ENCODE measurements at places on chromosomes 16 and 17.
A peak's percentile ranks its signal among the peaks of the same experiment; 100 is the strongest.

- H3K27ac ChIP-seq = no peak overlapping the region
- no peak for DNase-seq
- no peaks in the 10 kb centered on the region for H3K36me3 ChIP-seq
- no peaks in the 10 kb centered on the region for H3K4me1 ChIP-seq
- no peaks in the 10 kb centered on the region for H3K27me3 ChIP-seq
These were observed 9.5 kb downstream of the UTS2R start for GRCh38 chr17:82380860-82381702.

DNA sequence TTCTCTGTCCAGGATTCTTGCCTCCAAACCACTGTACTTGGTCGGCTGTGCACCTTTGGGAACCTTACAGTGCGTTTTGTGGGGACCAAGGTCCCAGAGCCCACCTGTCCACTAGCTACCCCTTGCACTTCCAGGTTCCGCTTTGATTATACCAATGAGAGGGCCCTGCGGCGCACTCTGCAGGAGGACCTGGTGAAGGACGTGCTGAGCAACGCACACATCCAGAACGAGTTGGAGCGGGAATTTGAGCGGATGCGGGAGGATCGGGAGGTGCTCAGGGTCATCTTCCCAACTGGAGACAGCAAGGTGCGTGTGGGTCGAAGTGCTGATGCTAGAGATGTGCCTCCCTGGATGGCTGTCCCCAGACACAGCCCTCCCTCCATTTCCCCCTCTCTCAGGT, 18.8 kb downstream of the POLR2A start:
- H3K4me3 ChIP-seq = no peak overlapping the region
- H3K4me1 ChIP-seq = no peaks in the 10 kb centered on the region
- no peak overlapping the region for H3K27ac ChIP-seq
- H3K36me3 ChIP-seq = peaks cover 68% of the 10 kb centered on the region
- no peaks in the 10 kb centered on the region for H3K27me3 ChIP-seq

GRCh38 chr17:1787301-1787902, 25.5 kb downstream of the SERPINF1 start:
- H3K27me3 ChIP-seq = no peaks in the 10 kb centered on the region
- H3K27ac ChIP-seq = no peak overlapping the region
- no peaks in the 10 kb centered on the region for H3K4me1 ChIP-seq
- peaks cover 15% of the 10 kb centered on the region for H3K36me3 ChIP-seq
- H3K4me3 ChIP-seq = no peak overlapping the region

GRCh38 chr17:691423-691822, 23.2 kb downstream of the VPS53 start:
- no peaks in the 10 kb centered on the region for H3K4me1 ChIP-seq
- H3K27ac ChIP-seq = no peak overlapping the region
- H3K4me3 ChIP-seq = no peak overlapping the region
- peaks cover 37% of the 10 kb centered on the region for H3K36me3 ChIP-seq

- no peaks in the 10 kb centered on the region for H3K27me3 ChIP-seq
- peaks cover 5% of the 10 kb centered on the region for H3K4me1 ChIP-seq
- H3K4me3 ChIP-seq = no peak overlapping the region
- peaks cover 36% of the 10 kb centered on the region for H3K36me3 ChIP-seq
- H3K27ac ChIP-seq = no peak overlapping the region
These were observed 34.2 kb downstream of the KLHDC4 start for GRCh38 chr16:87731607-87732006.

- H3K4me3 ChIP-seq = no peak overlapping the region
- H3K27ac ChIP-seq = no peak overlapping the region
- no peaks in the 10 kb centered on the region for H3K27me3 ChIP-seq
- DNase-seq = no peak
- no peaks in the 10 kb centered on the region for H3K36me3 ChIP-seq
These were observed 429.4 kb upstream of the GOT2 start for GRCh38 chr16:59163371-59164055.

- no peaks in the 10 kb centered on the region for H3K27me3 ChIP-seq
- no peak overlapping the region for H3K27ac ChIP-seq
- no peak overlapping the region for H3K4me3 ChIP-seq
- no peak for DNase-seq
- peaks cover 24% of the 10 kb centered on the region for H3K4me1 ChIP-seq
These were observed 5.9 kb downstream of the RNF222 start for GRCh38 chr17:8391711-8392110.

GRCh38 chr17:48054238-48055185, 6.4 kb downstream of the NFE2L1 start:
- no peak overlapping the region for H3K4me3 ChIP-seq
- no peak for DNase-seq
- peaks cover 35% of the 10 kb centered on the region for H3K4me1 ChIP-seq
- peaks cover 61% of the 10 kb centered on the region for H3K36me3 ChIP-seq
- H3K27ac ChIP-seq = peak overlapping the region; percentile 35
- H3K27me3 ChIP-seq = no peaks in the 10 kb centered on the region

- no peak overlapping the region for H3K27ac ChIP-seq
- H3K36me3 ChIP-seq = peaks cover 46% of the 10 kb centered on the region
- H3K4me3 ChIP-seq = no peak overlapping the region
- no peaks in the 10 kb centered on the region for H3K27me3 ChIP-seq
- DNase-seq = no peak
These were observed 43.0 kb downstream of the SNX11 start for GRCh38 chr17:48150597-48151001.

- H3K4me1 ChIP-seq = no peaks in the 10 kb centered on the region
- no peaks in the 10 kb centered on the region for H3K36me3 ChIP-seq
- no peak for DNase-seq
- no peak overlapping the region for H3K27ac ChIP-seq
- H3K4me3 ChIP-seq = no peak overlapping the region
These were observed 59.3 kb upstream of the MRTFB start for GRCh38 chr16:14011846-14012245.

DNA sequence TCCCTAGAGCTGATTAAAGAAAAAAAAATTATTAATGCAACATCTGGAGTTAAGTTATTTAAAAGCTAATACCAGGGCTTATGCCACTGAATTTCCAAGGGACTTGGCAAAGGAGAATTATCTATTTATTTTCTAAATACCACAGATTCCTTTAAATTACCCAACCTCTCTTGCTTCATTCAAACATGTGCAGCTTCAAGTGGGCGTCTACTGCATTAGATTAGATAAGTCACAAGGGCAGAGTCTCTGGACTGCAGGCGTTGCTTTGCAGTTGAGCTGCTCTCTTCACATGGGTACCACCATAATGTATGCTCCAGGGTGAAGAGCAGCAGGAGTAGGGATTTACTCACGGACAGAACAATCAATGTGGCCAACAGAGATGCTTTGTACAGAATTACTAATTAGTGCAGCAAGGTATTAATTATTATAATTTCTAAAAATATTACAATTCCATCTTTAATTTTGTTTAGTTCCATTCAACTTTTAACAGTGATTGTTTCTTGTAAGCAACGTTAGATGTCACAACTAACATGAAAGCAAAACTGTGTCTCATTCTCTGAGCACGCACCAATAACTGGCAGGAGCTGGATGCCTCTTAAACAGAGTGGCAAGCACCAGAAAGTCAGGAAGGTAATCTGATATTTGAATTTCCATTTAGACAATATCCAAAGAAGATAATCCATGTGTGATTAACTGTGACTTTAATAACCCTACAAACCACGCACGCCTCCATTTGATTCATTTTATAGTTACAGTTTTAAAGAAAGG, 214.2 kb downstream of the STX8 start:
- no peaks in the 10 kb centered on the region for H3K36me3 ChIP-seq
- H3K27ac ChIP-seq = no peak overlapping the region
- DNase-seq = no peak
- no peaks in the 10 kb centered on the region for H3K27me3 ChIP-seq
- no peaks in the 10 kb centered on the region for H3K4me1 ChIP-seq

DNA sequence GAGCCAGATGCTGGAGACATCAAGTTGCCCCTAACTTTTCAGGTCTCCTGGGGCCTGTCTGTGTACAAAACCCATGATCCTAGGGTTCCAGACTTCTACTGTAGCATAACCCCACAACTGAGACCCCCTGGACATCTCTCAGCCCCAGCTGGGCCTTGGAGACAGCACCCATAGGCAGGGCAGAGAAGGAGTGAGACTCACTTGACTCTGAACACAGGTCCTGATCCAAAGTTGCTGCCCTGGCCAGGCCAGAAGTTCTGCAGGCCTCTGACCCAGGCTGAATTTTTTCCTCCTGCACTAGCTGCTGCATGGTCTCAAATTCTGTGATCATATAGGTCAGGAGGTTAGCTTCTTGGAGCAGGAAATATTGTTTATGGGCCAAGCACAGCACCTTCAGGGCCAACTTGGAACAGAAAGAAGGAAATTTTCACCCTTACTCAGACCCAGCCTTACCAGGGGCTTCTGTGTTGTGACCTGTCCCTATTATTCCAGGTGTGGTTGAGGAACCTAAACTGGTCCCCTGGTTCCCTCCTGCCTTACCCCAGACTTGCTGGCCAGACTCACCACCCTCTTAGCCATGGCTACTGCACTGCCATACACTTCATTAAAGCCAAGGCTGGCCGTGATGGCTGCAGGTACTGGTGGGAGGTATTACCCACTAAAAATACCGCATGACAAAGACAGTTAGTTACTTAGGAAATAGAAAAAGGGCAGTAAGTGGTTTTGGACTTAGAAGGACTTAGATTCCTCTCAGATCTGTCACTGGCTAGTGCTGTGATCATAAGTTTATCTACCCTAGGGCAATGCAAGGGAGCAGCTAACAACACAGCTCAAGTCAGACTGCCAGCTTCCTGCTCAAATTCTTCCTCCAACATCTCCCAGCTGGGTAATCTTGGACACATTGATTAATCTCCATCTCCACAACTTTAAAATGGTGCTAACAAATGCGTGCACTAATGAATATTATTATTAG, 2180.1 kb downstream of the TP53TG3F start:
- no peak overlapping the region for H3K4me3 ChIP-seq
- H3K36me3 ChIP-seq = no peaks in the 10 kb centered on the region
- H3K4me1 ChIP-seq = no peaks in the 10 kb centered on the region
- H3K27me3 ChIP-seq = no peaks in the 10 kb centered on the region

DNA sequence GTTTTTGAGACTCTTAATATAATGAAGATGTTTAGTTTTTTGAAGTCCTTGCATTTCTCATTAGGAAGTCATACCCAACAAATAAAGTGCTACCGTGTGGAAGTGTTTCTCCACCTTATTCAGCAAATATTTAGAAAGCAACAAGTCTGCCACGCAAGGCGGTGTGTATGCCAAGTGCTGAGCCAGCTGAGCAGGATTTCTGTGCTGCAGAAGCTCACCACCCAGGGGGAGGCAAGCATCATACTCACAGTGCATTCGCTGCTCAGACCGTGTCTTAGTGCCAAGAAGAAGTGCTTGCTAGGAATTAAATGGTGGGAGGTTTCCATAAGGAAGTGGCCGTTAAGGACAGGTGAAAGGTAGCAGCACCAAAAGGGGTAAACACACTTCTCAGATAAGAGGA, 111.2 kb downstream of the ARHGAP44 start:
- H3K4me1 ChIP-seq = no peaks in the 10 kb centered on the region
- H3K27me3 ChIP-seq = no peaks in the 10 kb centered on the region
- H3K4me3 ChIP-seq = no peak overlapping the region
- DNase-seq = no peak
- H3K27ac ChIP-seq = no peak overlapping the region

DNA sequence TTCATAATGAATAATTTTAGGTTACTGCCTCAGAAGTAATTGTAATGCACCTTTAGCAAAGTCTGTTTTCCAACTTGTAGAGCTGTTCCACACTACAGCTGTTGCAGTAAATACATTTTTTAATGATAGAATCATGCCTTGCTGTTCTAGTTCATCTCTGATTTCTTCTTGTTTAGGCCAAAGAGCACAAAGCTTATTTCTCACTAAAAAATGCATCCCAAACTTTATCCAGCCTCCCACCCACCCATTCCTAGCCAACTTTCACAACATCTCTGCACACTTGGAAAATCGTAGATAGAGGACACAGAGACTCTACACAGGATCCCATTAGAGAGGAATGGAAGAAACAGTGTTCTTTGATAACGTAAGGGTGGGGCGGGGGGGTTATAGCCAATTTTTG, 252.2 kb upstream of the DYNLRB2 start:
- no peak for DNase-seq
- no peaks in the 10 kb centered on the region for H3K36me3 ChIP-seq
- no peak overlapping the region for H3K27ac ChIP-seq
- no peak overlapping the region for H3K4me3 ChIP-seq
- no peaks in the 10 kb centered on the region for H3K27me3 ChIP-seq
- no peaks in the 10 kb centered on the region for H3K4me1 ChIP-seq

- H3K27me3 ChIP-seq = no peaks in the 10 kb centered on the region
- DNase-seq = peak; percentile 30
- H3K4me3 ChIP-seq = no peak overlapping the region
- no peaks in the 10 kb centered on the region for H3K36me3 ChIP-seq
- no peaks in the 10 kb centered on the region for H3K4me1 ChIP-seq
- H3K27ac ChIP-seq = no peak overlapping the region
These were observed 32.7 kb upstream of the CDH1 start for GRCh38 chr16:68704232-68704867.
